ENCODE measurements at places on chromosomes 1 and 21. TPM values are rescaled to one million over a fixed set of nuclear protein-coding genes. Genes with fewer than 3 reads are reported as not detected.

GRCh38 chr1:84570436-84571149 lies 3.6 kb downstream of the CTBS start:
- DNase-seq, result no peak

DNA sequence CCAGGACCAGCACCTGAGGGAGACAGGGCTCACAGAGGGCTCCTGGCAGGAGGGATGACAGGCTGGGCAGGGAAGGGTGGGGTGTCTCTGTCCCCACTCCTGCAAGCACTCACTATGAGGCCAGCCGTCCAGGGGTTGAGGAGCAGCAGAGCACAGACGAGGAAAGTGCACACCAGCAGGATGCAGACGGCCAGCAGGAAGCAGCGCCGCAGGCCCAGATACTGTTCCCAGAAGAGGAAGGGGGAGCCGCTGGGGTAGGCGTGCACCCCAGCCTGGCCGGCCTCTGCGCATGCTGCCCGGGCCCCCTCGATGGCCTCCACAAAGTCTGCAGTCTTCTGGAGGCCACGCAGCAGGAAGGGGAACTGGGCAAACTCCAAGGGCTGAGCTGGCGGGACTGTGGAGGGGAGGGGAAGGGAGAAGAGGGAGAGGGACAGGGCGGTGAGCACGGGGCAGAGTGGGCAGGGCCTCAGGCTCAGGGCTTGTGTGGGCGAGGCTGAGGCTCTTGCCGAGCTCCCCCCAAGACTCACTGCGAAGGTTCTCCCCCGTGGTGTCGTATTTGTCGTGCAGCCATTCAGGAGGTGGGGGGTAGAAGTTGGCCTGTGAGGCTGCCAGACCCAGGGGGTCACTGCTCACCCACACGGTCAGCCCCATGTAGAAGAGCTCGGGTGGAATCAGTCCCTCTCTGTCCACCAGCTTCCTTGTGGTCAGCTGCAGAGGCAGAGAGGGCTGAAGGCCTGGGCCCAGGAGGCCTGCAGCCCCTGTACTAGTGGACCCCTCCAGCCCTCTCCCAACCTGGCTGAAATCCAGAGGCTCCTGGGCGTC lies 16.5 kb downstream of the PTCH2 start:
- no peak for DNase-seq

GRCh38 chr1:7483634-7484383 lies 287.3 kb upstream of the VAMP3 start:
- no peak for DNase-seq

DNA sequence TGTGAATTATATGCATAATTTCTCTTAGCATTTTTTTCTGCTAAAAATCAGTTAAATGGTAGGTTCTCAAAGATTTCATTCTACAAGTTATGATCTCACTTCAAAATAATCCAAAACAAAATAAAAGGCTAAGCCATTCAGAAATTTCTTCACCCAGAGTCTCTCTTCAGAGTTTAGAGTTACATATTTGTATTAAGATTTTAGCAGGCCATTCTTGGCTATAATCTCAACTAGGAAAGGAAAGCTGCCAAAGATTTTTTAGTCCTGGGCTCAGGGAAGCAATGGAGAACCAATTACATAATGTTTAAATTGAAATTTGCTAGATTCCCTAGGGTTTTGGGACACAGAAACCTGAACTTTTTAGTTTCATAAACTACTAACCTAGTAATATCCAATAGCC lies 245.0 kb downstream of the USH2A start:
- no peak for DNase-seq

GRCh38 chr1:203169770-203170520 lies 5.7 kb downstream of the MYBPH start:
- no peak for DNase-seq

The OR2T29 gene
- polyA plus RNA-seq, result not detected

DNA sequence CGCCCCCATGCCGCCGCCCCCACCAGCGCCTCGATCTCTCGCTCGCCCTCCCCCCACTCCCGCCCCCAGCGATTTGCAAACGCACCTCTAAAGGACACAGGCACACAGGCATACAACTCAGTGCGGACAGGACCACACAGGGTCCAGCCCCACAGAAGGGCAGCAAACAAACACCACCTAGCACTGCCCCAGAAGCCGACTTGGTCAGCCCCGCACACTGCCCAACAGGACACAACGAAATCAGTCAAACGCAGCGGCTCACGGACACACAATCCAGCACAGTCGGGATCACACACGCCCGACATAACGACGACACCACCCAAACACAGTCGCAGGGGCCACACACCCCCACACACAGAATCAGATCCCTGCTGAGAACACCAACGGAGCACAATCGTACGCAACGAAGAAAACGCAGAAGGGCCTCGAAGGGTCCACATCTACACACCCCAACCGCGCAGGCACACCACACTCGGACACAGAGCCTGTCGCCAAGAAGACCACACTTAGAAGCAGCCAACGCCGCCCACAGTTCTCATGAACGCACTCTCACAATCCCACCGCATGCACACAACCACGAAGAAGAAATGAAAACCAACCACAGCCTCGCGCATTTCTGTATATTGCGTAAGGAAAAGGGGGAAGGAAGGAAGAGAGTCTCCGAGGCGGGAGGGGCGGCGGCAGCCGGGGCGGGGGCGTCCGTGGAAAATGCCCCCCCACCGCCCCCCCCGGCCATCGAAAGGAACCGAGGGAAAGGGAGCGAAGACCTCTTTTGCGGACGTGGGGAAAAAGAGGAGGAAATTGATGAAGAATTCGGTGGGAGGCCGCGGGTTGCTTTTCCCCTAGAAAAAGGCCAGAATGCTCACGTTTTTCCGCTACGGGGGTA lies 481 bp downstream of the TAL1 start:
- DNase-seq, result no peak

The CFAP74 gene
- 0.52 TPM for polyA plus RNA-seq

GRCh38 chr1:117093091-117093534 lies 28.4 kb downstream of the TRIM45 start:
- peak; percentile 31 for DNase-seq

The SLC44A5 gene
- polyA plus RNA-seq, result 13.4 TPM

The ADAMTS5 gene
- polyA plus RNA-seq, result 22.0 TPM

DNA sequence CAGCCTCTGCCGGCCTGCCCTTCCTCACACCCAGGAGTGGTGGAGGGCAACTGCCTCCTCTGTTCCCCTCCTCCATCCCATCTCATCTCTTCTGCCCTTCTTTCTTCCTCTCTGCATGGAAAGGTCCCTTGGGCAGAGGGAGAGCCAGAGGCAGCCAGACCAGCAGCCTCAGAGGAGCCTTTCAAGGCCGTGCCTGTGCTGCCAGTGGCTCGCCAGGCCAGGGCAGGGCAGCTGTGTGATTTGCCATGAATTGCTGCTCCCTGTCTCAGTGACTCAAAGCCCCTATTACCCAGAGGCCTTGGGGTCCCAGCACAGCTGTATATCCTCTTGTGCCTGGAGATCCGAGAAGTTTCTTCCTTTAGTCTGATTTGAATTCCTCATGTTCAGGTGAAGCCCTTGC lies 21.9 kb downstream of the TMCC2 start:
- no peak for DNase-seq

DNA sequence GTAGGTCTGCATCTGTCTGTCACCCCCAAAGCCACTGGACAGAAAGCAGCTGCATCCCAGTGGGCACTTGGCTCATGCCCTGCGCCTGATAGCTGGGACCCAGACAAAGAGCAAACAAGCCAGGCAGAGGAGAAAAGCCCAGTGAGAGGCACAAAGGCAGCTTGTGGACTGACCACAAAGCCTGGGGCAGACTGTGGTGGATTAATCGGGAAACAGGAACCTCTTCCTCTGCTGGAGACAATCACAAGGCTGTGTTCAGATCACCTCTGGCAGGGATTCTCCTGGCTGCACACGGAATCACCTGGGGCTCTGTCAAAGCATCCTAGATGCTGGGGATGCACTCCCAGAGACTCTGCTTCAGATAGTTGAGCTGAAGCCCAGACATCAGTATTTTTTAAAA lies 15.2 kb upstream of the GJB5 start:
- no peak for DNase-seq

The NTNG1 gene
- 26.5 TPM for polyA plus RNA-seq

The ST6GALNAC3 gene
- polyA plus RNA-seq, result 87.0 TPM

DNA sequence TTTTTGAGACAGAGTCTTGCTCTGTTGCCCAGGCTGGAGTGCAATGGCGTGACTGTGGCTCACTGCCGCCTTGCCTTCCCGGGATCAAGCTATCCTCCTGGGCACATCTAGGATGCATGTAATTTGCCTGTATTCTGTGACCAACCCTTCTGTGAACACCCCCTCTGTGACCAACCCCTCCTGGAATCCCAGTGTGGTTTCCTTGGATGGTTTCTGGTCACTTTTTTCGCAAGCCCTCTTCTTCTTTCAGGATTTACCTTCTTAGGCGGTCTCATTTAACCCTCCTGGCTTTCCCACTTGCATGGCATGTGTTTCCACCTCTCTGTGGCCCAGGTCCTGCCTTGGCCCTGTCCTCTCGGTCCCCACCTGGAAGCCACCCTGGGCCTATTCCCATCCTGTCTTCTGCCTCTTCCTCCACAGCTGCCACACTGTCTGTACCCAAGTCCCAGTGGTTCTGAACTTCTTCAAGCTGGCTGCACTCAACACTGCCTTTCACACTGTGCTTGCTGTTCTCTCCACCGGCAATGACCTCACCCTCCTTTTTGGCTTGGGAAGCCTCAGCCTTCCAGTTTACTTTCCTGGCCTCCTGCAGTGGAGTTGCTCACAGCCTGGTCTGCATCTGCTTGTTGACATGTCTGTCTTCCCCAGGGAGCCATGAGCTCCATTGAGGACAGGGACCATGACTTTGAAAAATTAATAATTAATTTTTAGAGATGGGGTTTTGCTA lies 57.0 kb downstream of the DISC1 start:
- no peak for DNase-seq

DNA sequence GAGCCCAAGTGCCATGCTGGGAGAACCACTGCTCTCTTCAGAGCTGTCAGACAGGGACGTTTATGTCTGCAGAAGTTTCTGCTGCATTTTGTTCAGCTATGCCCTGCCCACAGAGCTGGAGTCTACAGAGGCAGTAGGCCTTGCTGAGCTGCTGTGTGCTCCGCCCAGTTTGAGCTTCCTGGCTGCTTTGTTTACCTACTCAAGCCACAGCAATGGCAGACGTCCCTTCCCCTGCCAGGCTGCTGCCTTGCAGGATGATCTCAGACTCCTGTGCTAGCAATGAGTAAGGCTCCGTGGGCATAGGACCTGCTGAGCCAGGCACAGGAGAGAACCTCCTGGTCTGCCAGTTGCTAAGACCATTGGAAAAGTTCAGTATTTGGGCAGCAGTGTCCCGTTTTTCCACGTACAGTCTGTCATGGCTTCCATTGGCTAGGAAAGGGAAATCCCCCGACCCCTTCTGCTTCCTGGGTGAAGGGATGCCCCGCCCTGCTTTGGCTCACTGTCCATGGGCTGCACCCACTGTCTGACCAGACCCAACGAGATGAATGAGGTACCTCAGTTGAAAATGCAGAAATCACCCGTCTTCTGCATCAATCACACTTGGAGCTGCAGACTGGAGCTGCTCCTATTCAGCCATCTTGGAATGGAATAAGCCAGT lies 31.9 kb downstream of the CYP4B1 start:
- no peak for DNase-seq

GRCh38 chr1:228471762-228472398 lies 15.3 kb upstream of the RNF187 start:
- DNase-seq, result no peak

DNA sequence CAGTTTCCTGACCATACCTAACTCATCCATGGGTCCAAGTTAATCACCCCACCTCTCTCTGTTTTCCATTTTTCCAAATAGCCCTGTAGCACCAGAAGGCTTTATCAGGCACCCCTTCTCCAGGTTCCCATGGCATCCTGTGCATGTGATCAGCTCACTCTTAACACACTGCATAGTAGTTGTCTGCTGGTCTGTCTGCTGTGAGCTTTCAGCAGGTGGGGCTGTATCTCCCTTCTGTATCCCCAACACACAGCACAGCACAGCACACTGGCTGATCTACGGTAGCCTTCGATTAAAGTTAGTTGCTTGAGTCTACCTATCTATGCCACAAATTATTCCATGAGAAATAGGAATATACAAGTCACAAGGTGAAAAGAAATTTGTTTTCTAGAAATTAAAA lies 54.3 kb upstream of the C1orf198 start:
- DNase-seq, result no peak

- no peak for DNase-seq
Measured at GRCh38 chr1:56864430-56864829, 9.8 kb downstream of the C8A start.

- DNase-seq, result no peak
Measured at GRCh38 chr1:45765999-45766792, 15.7 kb upstream of the IPP start.

GRCh38 chr1:67647036-67647798 lies 37.8 kb upstream of the GADD45A start:
- no peak for DNase-seq

GRCh38 chr1:40316595-40317393 lies at the start of gene COL9A2:
COL9A2 (minus strand) TSS chr1:40317286; CDS start chr1:40317197, 89 bp downstream.
- DNase-seq, result peak; percentile 31

The FAM131C gene
- 1.9 TPM for polyA plus RNA-seq

The KCNH1 gene
- polyA plus RNA-seq, result 0.26 TPM

The RGS7 gene
- 5.6 TPM for polyA plus RNA-seq

The TMEM125 gene
- 20.1 TPM for polyA plus RNA-seq

DNA sequence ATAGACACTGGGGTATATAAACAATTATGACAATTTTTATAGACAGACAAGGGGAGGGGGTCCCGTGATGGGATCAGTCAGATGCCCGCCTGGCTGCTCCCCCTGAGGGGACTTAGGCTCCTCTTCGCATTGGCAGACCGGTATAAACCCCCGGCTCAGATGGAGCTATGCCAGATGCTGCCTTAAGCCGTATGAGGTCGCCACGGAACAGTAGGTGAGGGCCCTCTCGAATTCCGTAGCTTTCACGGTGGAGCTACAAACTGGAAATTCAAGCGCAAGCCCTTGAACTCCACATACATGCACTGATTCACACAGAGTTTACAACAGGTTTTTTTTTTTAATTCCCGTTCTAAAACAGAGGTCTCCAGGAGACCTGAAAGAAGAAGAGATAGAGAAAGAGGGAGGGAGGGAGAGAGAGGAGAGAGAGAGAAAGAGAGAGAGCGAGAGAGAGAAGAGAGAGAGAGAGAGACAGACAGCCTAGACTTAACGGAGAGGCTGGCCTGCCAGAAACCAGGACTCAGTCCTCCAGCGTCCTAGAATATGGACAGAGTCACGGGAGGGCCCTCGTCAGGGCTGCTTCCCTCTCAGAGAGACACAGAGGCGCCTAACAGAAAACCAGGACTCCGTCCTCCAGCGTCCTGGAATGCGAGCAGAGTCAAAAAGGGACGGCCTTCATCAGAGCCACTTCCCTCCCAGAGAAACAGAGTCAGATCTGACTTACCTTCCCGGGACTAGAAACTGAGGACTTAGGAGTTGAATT lies 24.4 kb upstream of the TMEM54 start:
- DNase-seq, result no peak
